ENCODE measurements at places on chromosomes 3 and 15. TPM values are rescaled to one million over a fixed set of nuclear protein-coding genes. Genes with fewer than 3 reads are reported as not detected.

- H3K27ac ChIP-seq = peak overlapping the region; percentile 86
- H3K4me1 ChIP-seq = peaks cover 51% of the 10 kb centered on the region
- H3K36me3 ChIP-seq = no peaks in the 10 kb centered on the region
- no peak overlapping the region for H3K4me3 ChIP-seq
- no peaks in the 10 kb centered on the region for H3K27me3 ChIP-seq
- no peak for DNase-seq
Observed at GRCh38 chr15:90211440-90212143, 10.5 kb downstream of the SEMA4B start.

- H3K36me3 ChIP-seq = no peaks in the 10 kb centered on the region
- H3K27me3 ChIP-seq = no peaks in the 10 kb centered on the region
- no peak overlapping the region for H3K27ac ChIP-seq
- DNase-seq = no peak
- no peaks in the 10 kb centered on the region for H3K4me1 ChIP-seq
- H3K4me3 ChIP-seq = no peak overlapping the region
Observed at GRCh38 chr3:20406611-20407011, 220.6 kb upstream of the SGO1 start.

DNA sequence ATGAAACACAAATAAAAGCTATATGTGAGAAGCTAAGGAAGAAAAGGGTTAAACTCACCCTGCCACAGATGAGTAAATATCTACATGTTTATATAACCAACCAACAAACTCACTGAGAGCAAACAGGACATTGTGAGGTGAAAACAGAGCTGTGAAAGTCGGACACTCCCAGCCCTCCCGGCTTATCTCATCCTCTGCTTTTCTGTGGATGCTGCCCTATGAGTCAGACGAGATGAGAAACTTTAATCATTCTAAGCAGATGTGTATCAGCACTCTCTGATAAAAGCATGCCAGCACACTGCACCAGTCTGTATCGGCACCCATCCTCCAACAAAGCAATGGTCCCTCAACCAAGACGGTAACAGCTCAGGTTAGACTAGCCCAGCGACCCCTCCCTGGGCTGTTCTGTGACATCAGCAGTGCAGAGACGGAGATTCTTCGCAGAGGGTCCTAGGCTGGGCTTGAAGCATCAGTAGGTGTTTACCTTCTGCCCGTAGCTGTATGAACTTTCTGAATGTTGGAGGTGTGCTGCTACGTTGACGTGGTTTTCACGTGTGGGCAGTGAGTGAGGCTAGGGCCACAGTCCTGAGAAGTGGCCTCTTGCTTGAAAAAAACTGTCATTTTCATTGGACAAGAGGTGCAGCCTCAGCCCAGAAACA, 119.8 kb upstream of the ALDH1A3 start:
- H3K4me1 ChIP-seq = peaks cover 15% of the 10 kb centered on the region
- H3K4me3 ChIP-seq = no peak overlapping the region
- DNase-seq = no peak
- no peaks in the 10 kb centered on the region for H3K27me3 ChIP-seq

DNA sequence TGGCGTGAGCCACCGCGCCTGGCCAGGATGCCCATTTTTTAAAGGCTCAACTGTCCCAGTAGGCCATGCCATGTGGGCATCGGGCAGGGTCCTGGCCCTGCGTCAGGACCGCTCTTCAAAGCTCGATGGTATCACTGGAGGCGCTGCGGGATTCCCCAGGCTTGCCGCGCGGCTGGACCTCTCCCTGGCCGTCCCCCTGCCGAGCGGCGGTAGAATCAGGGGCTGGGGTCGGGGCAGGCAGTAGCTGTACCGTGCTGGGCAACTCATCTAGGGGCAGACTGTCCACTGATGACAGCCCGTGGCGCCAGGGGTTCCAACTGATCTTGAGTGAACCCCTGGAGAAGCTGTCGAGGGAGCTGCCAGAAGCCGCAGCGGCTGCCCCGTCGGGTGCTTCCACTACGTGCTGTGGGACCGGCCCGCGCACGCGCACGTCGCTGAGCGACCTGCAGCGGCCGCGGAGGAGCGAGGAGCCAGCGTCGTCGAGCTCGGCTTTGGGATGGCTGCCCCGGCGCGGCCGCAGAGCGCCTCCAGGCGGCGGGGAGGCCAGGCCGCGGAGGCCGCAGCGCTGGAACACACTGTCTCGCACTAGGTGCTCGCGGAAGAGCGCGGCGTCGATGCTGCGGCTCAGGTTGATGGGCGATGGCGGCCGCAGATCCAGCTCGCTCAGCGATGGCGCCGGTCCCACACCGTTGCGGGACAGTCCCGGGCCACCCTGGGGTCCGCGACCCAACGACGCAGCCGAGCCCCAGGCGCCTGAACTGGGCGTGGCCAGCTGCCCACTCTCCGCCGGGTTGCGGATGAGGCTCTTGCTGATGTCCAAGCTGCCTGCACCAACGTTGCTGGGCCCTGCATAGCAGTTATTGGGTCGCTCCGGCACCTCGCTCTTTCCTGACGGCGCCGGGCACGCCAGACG, 5.8 kb downstream of the PRRT3 start:
- peak; percentile 92 for DNase-seq
- no peaks in the 10 kb centered on the region for H3K27me3 ChIP-seq
- H3K4me1 ChIP-seq = peaks cover 22% of the 10 kb centered on the region
- peak overlapping the region; percentile 54 for H3K4me3 ChIP-seq

DNA sequence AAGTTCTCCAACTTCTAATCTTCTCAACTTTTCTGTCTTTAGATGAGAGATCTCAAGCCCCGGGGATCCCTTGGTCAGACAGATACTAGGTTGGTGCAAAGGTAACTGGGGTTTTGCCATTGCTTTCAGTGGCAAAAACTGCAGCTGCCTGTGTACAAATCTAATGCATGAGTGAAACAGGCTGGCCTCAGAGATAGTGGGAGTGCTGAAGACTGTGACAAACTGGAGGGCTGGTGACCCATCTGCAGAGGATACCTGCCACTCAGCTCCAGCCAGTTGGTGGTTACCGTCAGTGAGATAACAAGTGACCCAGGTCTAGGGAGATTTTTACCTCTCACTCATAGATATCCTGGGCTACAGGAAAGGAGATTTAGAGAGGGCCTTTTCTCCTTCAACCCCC, 85.7 kb downstream of the RYR3 start:
- no peaks in the 10 kb centered on the region for H3K4me1 ChIP-seq
- DNase-seq = no peak
- H3K27me3 ChIP-seq = no peaks in the 10 kb centered on the region
- no peak overlapping the region for H3K4me3 ChIP-seq
- no peak overlapping the region for H3K27ac ChIP-seq

DNA sequence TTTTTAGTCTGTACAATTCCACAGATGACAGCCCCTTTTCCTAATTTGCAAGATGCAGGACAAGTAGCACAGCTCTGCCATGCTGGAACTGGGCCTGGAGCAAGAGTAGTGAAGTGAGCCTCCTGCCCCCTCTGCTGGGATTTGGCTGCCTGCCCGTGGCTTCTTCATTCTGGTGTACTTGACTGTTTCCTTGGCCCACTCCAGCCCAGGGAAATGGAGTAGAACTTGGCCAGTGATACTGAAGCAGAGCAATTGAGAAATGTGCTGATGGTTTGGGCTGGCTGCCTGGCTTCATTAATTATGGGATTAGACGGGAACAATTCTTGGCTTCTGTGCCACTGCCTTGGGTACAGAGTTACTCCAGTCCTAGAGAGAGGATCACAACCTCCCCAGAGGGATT, 2.8 kb downstream of the GPD1L start:
- peaks cover 43% of the 10 kb centered on the region for H3K4me1 ChIP-seq
- H3K27ac ChIP-seq = peak overlapping the region; percentile 65
- no peaks in the 10 kb centered on the region for H3K27me3 ChIP-seq
- H3K36me3 ChIP-seq = no peaks in the 10 kb centered on the region
- no peak overlapping the region for H3K4me3 ChIP-seq

GRCh38 chr15:48285329-48286214, 45.7 kb upstream of the DUT start:
- H3K4me1 ChIP-seq = peaks cover 4% of the 10 kb centered on the region
- no peaks in the 10 kb centered on the region for H3K36me3 ChIP-seq
- no peak overlapping the region for H3K4me3 ChIP-seq
- no peak overlapping the region for H3K27ac ChIP-seq

DNA sequence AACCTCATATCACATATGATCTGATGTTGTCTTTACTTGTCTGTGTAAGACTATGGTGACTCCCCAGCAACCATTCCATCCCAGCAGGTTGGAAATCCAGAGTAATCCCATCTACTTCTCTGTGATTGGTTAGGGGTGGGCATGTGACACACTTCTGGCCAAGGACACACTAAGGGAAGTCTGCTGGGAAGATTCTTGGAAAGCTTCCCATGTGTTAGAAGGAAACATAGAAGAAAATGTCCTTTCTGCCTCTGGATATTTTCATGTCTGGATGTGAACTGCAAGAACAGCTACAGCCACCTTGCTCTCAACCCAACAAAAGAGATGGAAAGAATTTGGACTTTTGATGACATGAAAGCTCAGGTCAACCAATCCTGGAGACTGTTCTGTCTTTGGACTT, 2.6 kb upstream of the UBE2Q2 start:
- no peak overlapping the region for H3K27ac ChIP-seq
- no peaks in the 10 kb centered on the region for H3K27me3 ChIP-seq
- H3K4me3 ChIP-seq = no peak overlapping the region
- peaks cover 40% of the 10 kb centered on the region for H3K4me1 ChIP-seq
- DNase-seq = no peak

GRCh38 chr15:50100486-50100885, 18.5 kb downstream of the ATP8B4 start:
- no peak overlapping the region for H3K27ac ChIP-seq
- no peak for DNase-seq
- no peaks in the 10 kb centered on the region for H3K27me3 ChIP-seq
- H3K36me3 ChIP-seq = no peaks in the 10 kb centered on the region
- H3K4me1 ChIP-seq = no peaks in the 10 kb centered on the region
- no peak overlapping the region for H3K4me3 ChIP-seq

GRCh38 chr3:120350401-120350941, 1.3 kb upstream of the LRRC58 start:
- H3K27ac ChIP-seq = no peak overlapping the region
- peak overlapping the region; percentile 84 for H3K4me3 ChIP-seq
- no peaks in the 10 kb centered on the region for H3K36me3 ChIP-seq
- peaks cover 27% of the 10 kb centered on the region for H3K4me1 ChIP-seq
- no peaks in the 10 kb centered on the region for H3K27me3 ChIP-seq

GRCh38 chr3:154486949-154487348, 57.0 kb upstream of the GPR149 start:
- H3K4me3 ChIP-seq = no peak overlapping the region
- no peaks in the 10 kb centered on the region for H3K4me1 ChIP-seq
- DNase-seq = no peak
- H3K27ac ChIP-seq = no peak overlapping the region
- no peaks in the 10 kb centered on the region for H3K27me3 ChIP-seq

- H3K27me3 ChIP-seq = no peaks in the 10 kb centered on the region
- DNase-seq = no peak
- no peak overlapping the region for H3K4me3 ChIP-seq
- H3K4me1 ChIP-seq = peaks cover 33% of the 10 kb centered on the region
- no peak overlapping the region for H3K27ac ChIP-seq
Observed at GRCh38 chr3:71035886-71036285, 547.6 kb downstream of the FOXP1 start.

GRCh38 chr3:53168175-53168923, 7.3 kb downstream of the PRKCD start:
- no peak overlapping the region for H3K27ac ChIP-seq
- no peak for DNase-seq
- H3K4me3 ChIP-seq = no peak overlapping the region
- H3K4me1 ChIP-seq = peaks cover 80% of the 10 kb centered on the region
- no peaks in the 10 kb centered on the region for H3K27me3 ChIP-seq

DNA sequence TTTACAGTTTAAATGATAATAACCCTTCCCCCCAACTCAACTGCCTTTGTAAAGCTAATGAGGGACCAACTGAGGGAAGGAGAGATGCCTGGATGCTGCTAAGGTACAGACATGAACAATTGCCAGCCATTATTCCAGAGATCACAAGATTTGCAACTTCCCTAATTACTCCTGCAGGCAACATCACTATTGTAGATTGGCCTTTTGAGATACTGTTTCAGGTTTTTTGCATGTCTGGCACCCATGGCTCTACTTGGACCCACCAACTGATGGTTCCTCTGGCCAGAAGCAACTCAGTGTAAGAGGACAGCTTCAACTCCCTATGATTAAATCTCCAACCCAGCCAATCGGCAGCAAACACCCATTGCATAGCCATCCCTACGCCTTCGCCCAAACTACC, 478.7 kb downstream of the FHIT start:
- H3K4me3 ChIP-seq = no peak overlapping the region
- H3K4me1 ChIP-seq = peaks cover 16% of the 10 kb centered on the region
- H3K27me3 ChIP-seq = no peaks in the 10 kb centered on the region
- no peak overlapping the region for H3K27ac ChIP-seq

- no peak for DNase-seq
- no peak overlapping the region for H3K4me3 ChIP-seq
- no peak overlapping the region for H3K27ac ChIP-seq
- peaks cover 4% of the 10 kb centered on the region for H3K4me1 ChIP-seq
- H3K27me3 ChIP-seq = no peaks in the 10 kb centered on the region
Observed at GRCh38 chr3:195403841-195404408, 38.9 kb downstream of the ACAP2 start.

DNA sequence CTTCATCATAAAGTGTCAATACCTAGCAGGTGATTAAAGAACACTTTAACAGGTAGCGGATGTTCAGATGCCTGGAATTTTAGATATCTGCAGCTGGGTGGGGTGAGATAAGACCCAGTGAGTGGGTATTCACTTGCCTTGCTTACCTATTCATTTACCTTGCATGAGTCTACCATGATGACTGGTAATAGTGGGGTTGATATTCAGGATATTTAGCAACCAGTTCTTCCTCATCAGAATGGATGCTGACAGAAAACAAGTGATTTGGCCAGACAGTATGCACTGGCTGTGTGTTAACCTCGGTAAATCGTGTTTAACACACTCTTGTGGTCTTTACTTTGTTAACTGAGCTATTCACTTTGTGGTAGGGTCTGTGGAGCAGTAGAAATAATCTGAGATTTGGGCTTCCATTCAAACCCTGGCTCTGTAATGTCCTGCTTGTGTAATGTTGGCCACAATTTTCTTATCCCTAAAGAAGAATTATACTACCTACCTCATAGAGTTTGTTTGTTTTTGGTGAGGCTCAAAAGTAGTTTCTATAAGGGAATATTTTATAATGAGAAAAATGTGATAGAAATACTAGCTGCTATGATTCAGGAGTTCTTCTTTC, 391.9 kb upstream of the TBL1XR1 start:
- H3K27me3 ChIP-seq = no peaks in the 10 kb centered on the region
- peak overlapping the region; percentile 78 for H3K27ac ChIP-seq
- H3K36me3 ChIP-seq = no peaks in the 10 kb centered on the region
- H3K4me1 ChIP-seq = peaks cover 42% of the 10 kb centered on the region

- no peak overlapping the region for H3K27ac ChIP-seq
- H3K36me3 ChIP-seq = no peaks in the 10 kb centered on the region
- no peak overlapping the region for H3K4me3 ChIP-seq
- no peaks in the 10 kb centered on the region for H3K27me3 ChIP-seq
Observed at GRCh38 chr15:40501487-40501886, 30.7 kb downstream of the CHST14 start.

- H3K27me3 ChIP-seq = peaks cover 4% of the 10 kb centered on the region
- DNase-seq = no peak
- H3K4me3 ChIP-seq = no peak overlapping the region
- no peaks in the 10 kb centered on the region for H3K36me3 ChIP-seq
Observed at GRCh38 chr3:130529486-130530215, 12.7 kb downstream of the COL6A6 start.

The CD200 gene
- total RNA-seq = 2.7 TPM

The NPRL2 gene
- total RNA-seq = 29.1 TPM

The TMEM207 gene
- total RNA-seq = not detected

The DZIP3 gene
- total RNA-seq = 3.6 TPM

The SLC51A gene
- total RNA-seq = not detected

The HES1 gene
- 130 TPM for total RNA-seq

The TLR9 gene
- total RNA-seq = not detected

The TMEM115 gene
- 60.7 TPM for total RNA-seq

The CTXN2 gene
- not detected for total RNA-seq

The DUOX1 gene
- 246 TPM for total RNA-seq

The RPL32 gene
- 1,481 TPM for total RNA-seq

The CATSPER2 gene
- total RNA-seq = 1.8 TPM
